Suppressor macrophage (primary cell): ENCODE measurements at places on chromosomes 16 and 17.

GRCh38 chr17:80289616-80290015, 29.0 kb downstream of the RNF213 start:
- peak; percentile 27 for DNase-seq

DNA sequence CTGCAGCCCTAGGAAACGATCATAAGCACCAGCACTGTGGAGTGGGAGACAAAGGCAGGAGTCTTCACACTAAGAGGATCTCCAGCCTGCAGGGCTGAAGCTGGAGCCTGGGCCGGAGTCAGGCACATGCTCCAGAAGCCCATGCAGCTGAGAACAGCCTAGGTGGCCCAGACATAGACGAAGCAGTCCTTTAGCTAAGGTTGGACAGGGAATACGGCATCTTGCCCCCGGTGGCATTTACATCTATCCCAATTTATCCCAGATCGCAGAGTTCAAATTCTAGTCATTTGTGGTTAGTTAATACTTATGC, 13.9 kb downstream of the TSPOAP1 start:
- peak; percentile 1 for DNase-seq

DNA sequence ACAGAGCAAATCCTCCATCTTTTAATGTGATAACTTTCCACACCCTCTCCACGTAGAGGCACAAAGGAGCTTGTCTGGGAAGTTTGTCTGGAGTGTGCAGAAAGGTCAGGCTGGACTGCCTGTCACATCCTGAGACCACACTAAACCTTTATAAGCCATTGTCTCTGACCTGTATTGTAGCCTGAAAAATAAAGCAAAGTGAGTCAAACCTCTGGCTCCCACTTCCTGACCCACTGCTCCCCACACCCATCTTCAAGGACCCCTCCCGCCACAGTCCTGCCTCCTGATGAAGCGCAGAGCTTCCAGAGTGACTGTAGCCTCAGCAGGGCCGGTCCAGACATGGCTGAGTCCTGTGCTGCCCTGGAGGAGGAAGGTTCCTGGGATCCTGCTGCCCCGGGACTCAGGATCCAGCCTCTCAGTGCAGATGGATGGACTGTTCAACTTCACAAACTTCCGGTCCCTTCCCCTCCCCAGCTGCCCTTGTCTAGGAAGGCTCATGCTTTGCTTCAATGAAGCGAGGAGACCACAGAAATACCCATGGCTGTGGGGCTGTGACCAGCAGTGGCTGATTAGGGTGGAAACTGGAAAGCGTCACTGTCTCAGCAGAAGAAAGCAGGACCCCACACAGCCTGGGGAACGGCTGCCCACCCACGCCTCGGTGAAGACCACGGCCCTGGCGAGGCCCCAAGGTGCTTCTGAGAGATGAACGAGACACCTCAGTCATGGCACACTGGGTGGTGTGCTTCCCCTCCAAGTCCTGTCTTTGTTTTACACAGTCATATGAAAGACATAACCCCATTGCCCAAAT, 30.9 kb upstream of the CLEC18B start:
- DNase-seq, result no peak

- no peak for DNase-seq
Measured at GRCh38 chr16:89588413-89589109, 13.0 kb downstream of the CPNE7 start.

GRCh38 chr16:11706180-11706742, 36.4 kb downstream of the TXNDC11 start:
- DNase-seq, result no peak

DNA sequence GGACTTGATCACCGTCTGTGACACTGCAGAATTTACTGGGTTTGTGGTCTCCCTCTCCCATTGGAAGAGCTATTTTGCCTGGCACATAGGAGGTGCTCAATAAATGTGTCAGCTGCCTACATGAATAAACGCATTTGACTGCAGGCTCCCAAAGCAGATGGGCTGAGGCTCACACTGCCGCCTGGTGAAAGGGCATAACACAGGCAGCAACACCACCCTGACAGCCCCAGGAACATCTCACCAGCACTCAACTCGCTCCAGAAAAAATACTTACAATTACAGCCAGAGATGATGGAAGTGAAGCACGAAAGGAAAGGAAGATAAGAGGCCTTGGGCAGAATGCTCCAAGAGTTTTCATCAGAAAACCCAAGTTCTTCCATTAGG, 73.9 kb downstream of the RPH3AL start:
- no peak for DNase-seq

GRCh38 chr16:11677959-11678881, 10.0 kb downstream of the SNN start:
- peak; percentile 31 for DNase-seq

DNA sequence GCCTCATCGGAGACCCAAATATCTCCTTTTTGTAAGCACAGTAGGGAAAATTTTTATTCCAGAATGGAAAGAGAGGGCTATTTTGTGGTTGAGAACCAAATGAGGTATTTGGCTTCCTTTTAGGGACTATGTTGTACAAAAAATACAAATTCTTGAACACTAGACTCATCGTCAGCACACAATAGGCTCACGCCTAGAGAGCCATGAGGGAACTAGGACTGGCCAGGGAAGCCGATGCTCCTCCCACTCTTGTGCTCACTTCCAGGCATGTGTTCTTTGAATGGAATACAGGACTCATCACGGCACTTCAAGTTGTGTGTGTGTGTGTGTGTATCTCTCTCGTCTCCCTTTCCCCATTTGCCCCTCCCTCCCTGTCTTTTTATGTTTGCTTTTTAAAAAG, 17.8 kb upstream of the BLMH start:
- DNase-seq, result no peak

DNA sequence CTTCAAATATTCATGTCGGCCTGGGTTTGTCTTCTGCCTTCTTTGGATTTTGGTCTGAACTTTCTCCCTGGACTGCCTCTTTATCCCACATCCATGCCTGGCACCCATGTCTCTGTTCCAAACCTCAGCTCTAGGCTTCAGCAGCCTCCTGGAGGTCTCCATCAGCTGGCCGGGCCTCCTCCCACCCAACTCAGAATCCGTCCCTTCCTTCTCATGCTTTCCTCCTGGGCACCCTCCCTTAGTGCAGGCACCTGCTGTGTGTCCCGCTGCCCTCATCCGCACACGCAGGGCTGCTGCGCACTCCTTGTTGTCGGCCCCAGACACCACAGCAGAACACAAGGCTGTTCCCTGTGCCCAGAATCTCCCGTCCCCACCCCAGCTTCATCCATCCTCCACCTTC, 14.0 kb downstream of the LDHD start:
- DNase-seq, result no peak

GRCh38 chr16:50301626-50302471, 35.5 kb downstream of the ADCY7 start:
- no peak for DNase-seq

- DNase-seq, result no peak
Measured at GRCh38 chr17:59287891-59288290, 43.6 kb upstream of the YPEL2 start.

GRCh38 chr16:87392821-87393679, 914 bp downstream of the MAP1LC3B start:
- DNase-seq, result peak; percentile 58

GRCh38 chr17:21019976-21020586, 22.7 kb downstream of the USP22 start:
- DNase-seq, result peak; percentile 50
